ENCODE measurements at places on chromosomes 13 and 19.

DNA sequence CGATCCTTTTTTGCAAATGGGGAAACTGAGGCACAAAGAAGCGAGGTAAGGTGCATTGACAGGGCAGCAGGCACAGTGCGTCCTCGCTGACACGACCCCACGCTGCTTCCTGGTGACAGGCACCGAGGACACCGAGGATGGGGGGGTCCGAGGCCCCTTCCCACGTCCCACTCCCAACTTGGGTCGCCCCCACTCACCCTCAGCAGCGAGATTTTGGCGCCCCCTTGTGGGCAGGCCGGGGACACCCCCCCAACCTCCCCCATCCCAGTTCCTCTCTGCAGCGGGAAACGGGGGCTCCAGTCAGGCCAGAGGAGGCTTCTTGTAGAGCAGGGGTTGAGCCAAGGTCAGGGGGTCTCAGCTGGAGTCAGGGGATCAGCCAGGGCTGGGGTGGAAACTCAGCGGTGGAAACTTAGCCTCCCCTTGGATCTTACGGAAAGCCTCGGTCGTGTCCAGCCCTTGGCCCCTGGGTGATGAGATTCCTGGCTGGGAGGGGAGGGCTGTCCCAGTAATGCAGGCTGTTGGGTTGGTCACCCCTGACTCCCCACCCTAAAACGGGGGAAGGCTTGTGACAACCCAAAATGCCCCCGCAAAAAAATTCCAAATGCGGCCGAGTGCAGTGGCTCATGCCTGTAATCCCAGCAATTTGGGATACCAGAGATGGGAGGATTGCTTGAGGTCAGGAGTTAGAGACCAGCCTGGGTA lies 8.2 kb downstream of the SMIM24 start:
- DNase-seq, result no peak

DNA sequence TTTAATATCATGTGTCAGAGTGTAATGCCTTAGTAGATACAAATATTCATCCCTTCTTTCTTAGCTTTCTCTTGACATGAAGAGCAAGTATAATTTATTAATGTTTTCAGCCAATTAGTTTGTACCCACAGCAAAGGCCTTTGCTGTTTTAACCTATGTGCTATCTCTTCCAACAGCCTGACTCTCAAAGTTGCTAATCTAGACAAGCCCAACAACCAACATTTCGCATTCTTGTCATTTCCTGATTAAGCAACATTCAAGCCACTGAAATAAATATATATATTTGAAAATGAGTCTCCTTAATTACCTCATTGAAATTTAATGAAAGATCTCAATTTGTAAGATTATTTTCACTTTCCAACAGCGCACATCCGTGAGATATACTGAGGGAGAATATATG lies 18.5 kb downstream of the EPSTI1 start:
- DNase-seq, result no peak

DNA sequence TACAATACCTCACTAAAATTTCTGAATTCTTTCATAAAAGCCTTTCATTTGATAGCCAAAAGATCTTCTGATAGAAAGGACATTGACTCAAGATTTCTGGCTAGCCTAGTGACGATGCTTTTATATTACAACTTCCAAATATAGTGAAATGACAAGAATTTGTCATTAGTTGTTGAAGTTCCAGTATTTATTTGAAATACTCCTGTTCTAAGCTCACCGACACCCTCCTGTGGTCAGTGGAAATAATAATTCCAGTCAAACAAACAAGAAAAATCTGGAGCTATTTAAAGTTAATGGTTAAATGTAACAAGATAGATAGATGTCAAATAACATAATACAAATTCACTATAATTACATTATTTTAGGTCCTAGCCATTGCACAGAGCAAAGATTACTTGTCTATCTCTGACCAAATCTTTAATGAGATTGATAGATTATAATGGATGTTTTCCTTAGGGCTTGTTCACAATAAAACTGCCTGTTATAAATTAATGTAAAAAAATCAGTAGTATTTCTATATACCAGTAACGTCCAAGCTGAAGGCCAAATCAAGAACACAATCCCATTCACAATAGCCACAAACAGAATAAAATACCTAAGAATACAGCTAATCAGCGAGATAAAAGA lies 195.5 kb downstream of the RGCC start:
- DNase-seq, result no peak

- DNase-seq, result no peak
Measured at GRCh38 chr19:21321996-21322395, 7.2 kb downstream of the ZNF708 start.

DNA sequence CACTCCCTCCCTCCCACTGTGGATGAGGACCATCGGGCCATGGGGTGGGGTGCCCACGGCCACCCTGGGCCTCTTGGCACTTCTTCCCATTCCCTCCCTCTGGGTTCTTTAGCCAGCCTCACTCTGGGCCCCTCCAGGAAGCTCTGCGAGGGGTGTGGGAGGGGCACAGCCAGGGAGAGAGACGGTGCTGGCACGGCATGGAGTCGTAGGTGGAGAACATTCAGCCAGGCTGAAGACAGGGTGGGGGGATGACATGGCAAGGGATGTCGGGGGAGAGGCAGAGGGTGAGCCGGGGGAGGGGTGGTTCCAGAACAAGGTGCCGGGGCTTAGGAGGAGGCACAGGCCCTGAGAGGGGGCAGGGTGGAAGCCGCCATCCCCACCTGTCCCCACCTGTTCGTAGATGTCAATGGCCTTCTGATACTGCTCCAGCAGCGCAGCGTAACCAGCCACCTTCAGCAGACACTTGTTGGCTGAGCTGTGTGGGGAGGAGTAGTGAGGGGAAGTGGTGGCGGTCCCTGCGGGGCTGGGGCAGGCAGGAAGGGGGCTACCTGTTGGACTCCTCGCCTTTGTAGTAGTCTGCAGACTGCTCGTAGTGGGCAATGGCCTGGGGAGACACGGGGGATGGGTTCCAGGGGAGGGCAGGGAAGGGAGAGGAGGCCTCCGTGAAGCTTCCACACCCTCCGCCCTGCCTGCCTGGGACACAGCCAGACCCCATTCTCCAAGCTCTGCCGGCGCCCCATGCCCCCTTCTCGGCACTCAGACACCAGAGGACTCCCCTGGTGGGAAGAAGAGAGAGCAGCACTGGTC lies 8.8 kb upstream of the KPTN start:
- DNase-seq, result no peak

DNA sequence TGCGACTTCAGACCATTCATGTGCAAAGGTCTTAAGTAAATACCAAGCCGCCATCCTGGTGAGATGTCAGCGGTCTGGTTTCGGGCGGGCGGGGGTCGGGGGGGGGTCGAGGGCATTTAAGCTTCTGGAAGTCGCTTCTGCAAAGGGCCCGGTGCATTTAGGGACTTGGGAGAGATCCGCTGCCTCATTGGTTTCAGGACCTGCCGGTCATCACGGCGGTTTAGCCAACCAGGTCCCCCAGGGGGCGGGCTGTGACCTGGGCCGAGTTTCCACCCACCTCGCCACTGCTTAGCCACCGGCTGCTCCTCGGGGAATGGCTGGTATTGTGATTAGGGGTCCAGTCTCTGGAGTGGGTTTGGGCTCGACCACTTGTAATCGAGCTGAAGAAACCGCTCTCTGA lies 7.8 kb downstream of the ANKLE1 start:
- DNase-seq, result no peak

Measured in stimulated activated CD8-positive, alpha-beta memory T cell treated with anti-CD3 and anti-CD28 coated beads, Interleukin-4, amount 100 ng/mL, for 4 hours (primary cell).